ENCODE measurements at places on chromosomes 1 and 21. TPM values are rescaled to one million over a fixed set of nuclear protein-coding genes. Genes with fewer than 3 reads are reported as not detected.

GPR61 gene
- total RNA-seq = not detected

TMIGD3 gene
- total RNA-seq = 7.1 TPM

PALMD gene
- 31.0 TPM for total RNA-seq

PTBP2 gene
- total RNA-seq = 51.1 TPM

TFAP2E gene
- total RNA-seq = 0.65 TPM
